ENCODE measurements at places on chromosomes 2 and 18. TPM values are rescaled to one million over a fixed set of nuclear protein-coding genes. Genes with fewer than 3 reads are reported as not detected.

The PPP1R1C gene
- 1.6 TPM for total RNA-seq

The C2orf66 gene
- 0.19 TPM for total RNA-seq

The DSEL gene
- 16.9 TPM for total RNA-seq

The C2orf74 gene
- 19.1 TPM for total RNA-seq

DNA sequence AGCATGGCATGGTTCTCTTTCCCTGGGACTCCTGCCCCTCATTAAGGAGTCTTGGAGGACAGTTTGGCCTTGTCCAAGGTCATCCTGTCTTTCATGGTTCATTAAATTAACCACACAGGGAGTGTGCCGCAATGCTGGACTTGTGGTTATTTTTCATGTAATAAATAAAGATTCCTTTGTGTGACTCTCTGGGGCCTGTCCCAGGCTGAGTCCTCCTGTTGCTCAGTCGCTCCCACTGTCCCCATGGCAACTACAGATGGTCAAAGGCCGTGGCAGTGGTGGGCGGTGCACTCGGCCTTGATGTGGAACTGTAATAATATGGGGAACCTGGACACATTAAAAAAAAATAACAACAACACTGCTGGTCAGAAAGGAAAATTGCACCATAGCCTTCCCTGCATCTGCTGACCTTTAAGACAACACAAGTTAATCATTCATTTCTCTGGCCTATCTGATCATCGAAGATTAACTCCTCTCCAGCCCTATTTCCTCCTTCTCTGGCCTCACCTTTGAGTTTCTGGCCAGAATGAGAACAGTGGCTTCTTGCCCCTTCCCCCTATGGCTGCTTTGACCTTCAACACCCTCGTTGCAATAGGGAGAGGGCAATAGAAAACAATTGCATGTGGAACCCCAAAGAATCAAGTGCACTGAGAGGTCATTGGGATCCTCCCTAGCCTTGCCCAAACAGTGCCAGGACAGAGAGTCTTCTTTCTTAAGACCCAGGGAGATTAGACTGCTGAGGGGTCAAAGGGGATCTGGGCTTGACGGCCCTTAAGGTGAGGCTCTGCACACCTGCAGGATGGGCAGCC lies 44.7 kb downstream of the PSD4 start:
- no peaks in the 10 kb centered on the region for H3K4me1 ChIP-seq
- no peak overlapping the region for H3K4me3 ChIP-seq
- H3K36me3 ChIP-seq = no peaks in the 10 kb centered on the region
- DNase-seq = peak; percentile 88

DNA sequence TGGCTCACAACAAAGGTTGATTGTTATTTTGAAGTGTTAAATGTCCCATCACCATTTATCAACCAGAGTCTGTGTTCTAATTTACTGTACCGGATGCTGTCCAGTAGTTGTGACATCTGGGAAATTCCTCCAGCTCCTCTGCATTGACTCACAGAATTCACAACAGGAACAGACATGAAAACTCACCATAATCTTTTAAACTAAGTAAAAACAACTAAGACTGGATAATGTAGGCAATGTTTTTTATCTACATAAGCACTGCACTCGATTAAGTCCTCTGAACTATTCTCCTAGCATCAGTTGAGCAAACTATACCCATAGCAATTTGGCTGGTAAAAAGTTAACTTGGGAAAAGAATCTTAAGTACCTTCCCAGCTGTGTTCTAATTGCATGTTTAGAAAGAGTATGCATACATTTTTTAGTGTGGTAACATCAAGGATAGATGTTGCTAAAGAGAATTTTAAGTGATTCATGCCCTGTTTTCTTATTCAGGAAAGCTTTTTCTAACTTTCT lies 42.9 kb upstream of the MYO1B start:
- H3K36me3 ChIP-seq = no peaks in the 10 kb centered on the region
- H3K27ac ChIP-seq = no peak overlapping the region
- H3K4me3 ChIP-seq = no peak overlapping the region
- no peaks in the 10 kb centered on the region for H3K4me1 ChIP-seq

- H3K27ac ChIP-seq = no peak overlapping the region
- H3K27me3 ChIP-seq = no peaks in the 10 kb centered on the region
- H3K4me3 ChIP-seq = no peak overlapping the region
These were observed 23.7 kb upstream of the TMX3 start for GRCh38 chr18:68738564-68738963.

DNA sequence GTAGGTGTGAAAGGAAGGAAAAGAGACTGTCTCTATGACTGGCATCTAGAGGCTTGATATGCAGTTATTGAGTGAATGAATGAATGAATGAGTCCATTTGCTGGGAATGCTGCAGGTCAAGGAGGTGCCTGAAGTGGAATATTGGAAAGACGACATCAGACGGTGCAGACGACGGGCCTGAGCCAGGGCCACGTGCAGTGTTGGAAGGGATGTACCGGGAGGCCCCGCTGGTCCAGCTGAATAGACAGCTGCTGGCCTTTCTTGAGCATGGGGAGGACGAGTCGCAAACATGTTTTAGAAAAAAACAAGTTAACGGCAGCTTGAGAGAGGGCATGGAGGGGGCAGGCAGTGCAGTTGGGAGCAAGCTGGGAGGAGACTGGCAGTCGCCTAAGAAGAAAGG lies 237.1 kb upstream of the PXDN start:
- no peaks in the 10 kb centered on the region for H3K36me3 ChIP-seq
- H3K27me3 ChIP-seq = no peaks in the 10 kb centered on the region
- H3K4me3 ChIP-seq = no peak overlapping the region
- H3K4me1 ChIP-seq = no peaks in the 10 kb centered on the region
- no peak overlapping the region for H3K27ac ChIP-seq
- no peak for DNase-seq

DNA sequence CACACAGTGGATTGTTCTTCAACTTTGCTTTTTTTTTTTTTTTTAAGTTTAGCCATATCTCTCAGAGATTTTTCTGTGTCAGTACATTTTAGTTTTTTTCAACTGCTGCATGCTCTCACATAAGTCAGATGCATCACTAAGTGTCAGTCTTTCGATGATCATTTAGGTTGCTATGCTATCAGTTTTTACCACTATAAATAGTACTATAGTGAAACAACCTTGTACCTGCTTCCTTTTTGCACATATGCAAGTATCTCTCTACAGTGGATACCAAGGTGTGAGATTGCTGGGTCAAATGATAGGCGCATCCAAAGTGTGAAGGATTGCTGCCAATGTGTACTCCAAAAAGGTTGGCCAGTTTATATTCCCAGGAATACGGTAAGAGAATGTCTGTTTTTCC lies 33.5 kb upstream of the MAP4K3 start:
- DNase-seq = no peak
- H3K4me1 ChIP-seq = peaks cover 6% of the 10 kb centered on the region
- no peaks in the 10 kb centered on the region for H3K36me3 ChIP-seq
- no peak overlapping the region for H3K27ac ChIP-seq
- H3K4me3 ChIP-seq = no peak overlapping the region
- no peaks in the 10 kb centered on the region for H3K27me3 ChIP-seq

DNA sequence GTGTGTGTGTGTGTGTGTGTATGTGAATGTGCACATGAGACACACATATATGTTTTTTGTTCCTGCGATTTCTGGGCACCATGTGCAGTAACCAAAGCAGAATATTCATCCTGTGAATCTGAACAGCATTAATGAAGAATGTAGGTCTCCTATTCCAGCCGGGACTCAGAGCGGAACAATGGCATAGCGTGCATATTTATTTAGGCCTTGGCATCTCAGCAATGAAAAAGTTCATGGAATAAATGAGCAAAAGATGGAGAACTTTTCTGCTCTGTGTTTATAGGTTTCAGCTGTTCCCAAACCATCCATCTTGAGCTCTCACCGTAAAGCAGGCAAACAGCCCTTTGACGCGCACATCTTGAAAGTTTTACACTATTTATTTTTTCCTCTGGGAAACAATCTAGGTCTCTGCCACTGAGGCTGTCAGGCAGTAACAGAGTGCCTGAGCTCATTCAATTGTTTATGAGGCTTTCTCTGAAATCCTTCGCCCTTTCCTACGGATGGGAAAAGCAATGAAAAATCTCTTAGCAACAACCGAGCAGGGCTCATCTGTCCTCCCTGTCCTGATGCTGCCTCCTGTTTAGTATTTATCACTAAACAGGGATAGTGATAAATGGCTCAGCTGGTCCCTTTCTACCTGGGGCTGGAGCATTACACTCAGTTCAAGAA lies 146.2 kb upstream of the MSH6 start:
- H3K4me1 ChIP-seq = no peaks in the 10 kb centered on the region
- DNase-seq = no peak
- H3K4me3 ChIP-seq = no peak overlapping the region
- no peaks in the 10 kb centered on the region for H3K27me3 ChIP-seq
- no peaks in the 10 kb centered on the region for H3K36me3 ChIP-seq

DNA sequence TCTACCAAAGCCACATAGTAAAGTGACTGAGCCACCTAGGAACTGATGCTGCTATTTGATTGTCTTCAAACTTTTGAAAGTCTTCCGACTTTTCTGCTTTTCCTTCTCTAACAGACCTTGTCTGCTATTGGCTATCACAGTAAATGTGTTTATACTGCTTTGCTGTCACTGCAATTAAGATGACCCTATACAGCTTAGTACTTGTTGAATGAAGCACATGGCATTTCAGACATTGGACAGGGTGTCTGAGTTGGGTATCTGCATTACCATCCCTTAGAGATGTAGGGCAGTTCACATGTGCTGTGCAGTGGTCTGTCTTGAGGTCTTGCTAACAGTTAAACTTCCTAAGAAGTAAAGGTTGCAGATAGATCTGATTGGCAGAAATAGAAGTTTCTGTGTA lies 3.6 kb downstream of the WDR43 start:
- no peaks in the 10 kb centered on the region for H3K27me3 ChIP-seq
- H3K27ac ChIP-seq = no peak overlapping the region
- H3K4me1 ChIP-seq = no peaks in the 10 kb centered on the region
- H3K36me3 ChIP-seq = no peaks in the 10 kb centered on the region
- H3K4me3 ChIP-seq = no peak overlapping the region

DNA sequence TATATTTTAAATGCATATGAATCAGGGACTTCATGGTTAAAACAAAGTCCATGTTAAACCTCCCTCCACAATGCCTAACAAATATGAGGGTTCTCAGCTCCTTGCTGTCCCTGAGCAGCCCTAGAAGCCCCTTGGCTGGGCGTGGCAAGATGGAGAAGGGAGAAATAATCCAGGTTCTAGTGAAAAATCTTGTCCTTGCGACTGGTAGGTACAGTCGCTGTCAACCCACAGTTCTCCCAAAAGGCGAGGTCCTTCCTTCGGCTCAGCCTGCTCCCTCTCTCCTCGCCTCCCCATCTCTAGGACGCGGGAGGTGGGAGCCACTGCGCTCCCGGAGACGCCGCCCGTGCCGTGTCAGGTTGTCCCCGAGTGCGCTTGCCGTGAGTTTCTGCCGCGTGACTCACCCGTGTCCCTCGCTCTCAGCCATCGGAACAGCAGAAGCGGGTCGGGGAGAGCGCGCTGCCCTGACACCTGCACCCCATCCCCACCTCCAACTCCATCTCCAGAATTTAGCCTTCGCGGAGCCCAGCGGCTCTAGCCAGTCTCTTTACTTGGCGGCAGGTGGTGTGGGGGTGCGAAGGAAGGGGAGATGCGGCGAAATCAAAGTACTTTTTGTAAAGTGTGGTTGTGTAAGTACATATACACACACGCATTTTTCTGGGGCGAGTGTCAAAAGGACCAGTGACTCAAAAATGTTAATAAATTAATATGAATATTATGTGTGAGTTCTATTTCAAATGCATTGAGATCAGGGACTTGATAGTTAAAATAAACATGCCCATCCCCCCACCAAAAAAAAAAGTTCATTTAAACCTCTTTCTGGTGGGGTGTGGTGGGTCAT lies 65.1 kb upstream of the TMEM17 start:
- H3K27me3 ChIP-seq = no peaks in the 10 kb centered on the region
- no peaks in the 10 kb centered on the region for H3K36me3 ChIP-seq
- H3K4me1 ChIP-seq = no peaks in the 10 kb centered on the region

- no peaks in the 10 kb centered on the region for H3K27me3 ChIP-seq
- no peaks in the 10 kb centered on the region for H3K36me3 ChIP-seq
- H3K4me1 ChIP-seq = no peaks in the 10 kb centered on the region
- H3K4me3 ChIP-seq = no peak overlapping the region
These were observed 125.9 kb downstream of the NFATC1 start for GRCh38 chr18:79521416-79522205.

- no peaks in the 10 kb centered on the region for H3K27me3 ChIP-seq
- no peak for DNase-seq
- no peak overlapping the region for H3K4me3 ChIP-seq
- H3K27ac ChIP-seq = no peak overlapping the region
- no peaks in the 10 kb centered on the region for H3K36me3 ChIP-seq
These were observed 42.0 kb upstream of the CCDC150 start for GRCh38 chr2:196597531-196597930.

GRCh38 chr2:71895320-71896161 lies 252.1 kb downstream of the CYP26B1 start:
- no peaks in the 10 kb centered on the region for H3K27me3 ChIP-seq
- H3K4me1 ChIP-seq = no peaks in the 10 kb centered on the region
- no peak overlapping the region for H3K27ac ChIP-seq
- DNase-seq = no peak
- no peaks in the 10 kb centered on the region for H3K36me3 ChIP-seq
- no peak overlapping the region for H3K4me3 ChIP-seq

DNA sequence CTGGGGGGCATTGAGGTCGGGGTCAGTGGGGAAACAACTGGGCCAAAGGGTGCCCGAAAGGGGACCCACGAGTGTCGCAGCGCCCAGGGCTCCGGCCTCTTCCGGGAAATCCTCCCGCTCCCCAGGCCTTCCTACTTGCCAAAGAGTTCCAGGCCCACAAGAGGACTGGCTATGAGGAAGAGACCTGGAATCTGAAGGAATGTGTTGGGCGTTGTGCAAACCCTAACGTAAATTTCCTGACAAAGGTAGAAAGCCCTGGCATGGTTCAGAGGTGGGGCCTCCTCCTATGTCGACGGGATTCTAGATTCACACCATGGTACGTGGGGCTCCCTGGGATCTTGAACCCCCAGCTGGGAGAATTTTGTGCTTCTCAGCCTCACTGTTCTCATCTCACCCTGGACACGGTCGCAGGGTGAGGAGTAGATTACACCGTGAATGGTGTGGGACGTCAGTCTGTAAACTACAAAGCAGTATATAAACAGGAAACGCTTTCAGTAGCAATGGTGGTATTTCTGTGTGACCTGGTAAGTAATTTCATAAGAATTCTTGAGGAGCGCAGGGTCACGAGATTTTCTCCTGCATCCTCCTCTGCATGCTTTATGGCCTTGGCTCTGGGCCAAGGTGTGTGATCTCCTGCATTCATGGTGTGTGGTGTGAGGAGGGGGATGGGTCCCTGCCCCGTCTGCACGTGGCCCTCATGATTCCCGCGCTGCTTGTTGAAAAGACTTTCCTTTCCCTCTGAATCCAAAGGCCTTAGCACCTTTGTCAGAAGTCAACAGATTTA lies 868 bp downstream of the HSBP1L1 start:
- H3K27ac ChIP-seq = peak overlapping the region; percentile 16
- DNase-seq = no peak
- H3K36me3 ChIP-seq = no peaks in the 10 kb centered on the region
- H3K27me3 ChIP-seq = no peaks in the 10 kb centered on the region
- H3K4me3 ChIP-seq = peak overlapping the region; percentile 49

- H3K4me3 ChIP-seq = no peak overlapping the region
- no peaks in the 10 kb centered on the region for H3K36me3 ChIP-seq
- H3K27me3 ChIP-seq = no peaks in the 10 kb centered on the region
- DNase-seq = no peak
- H3K4me1 ChIP-seq = no peaks in the 10 kb centered on the region
- H3K27ac ChIP-seq = no peak overlapping the region
These were observed 27.3 kb upstream of the GPR17 start for GRCh38 chr2:127618551-127619202.

- no peaks in the 10 kb centered on the region for H3K4me1 ChIP-seq
- H3K36me3 ChIP-seq = no peaks in the 10 kb centered on the region
- no peaks in the 10 kb centered on the region for H3K27me3 ChIP-seq
- no peak for DNase-seq
- H3K27ac ChIP-seq = no peak overlapping the region
These were observed 35.0 kb downstream of the NDC80 start for GRCh38 chr18:2606335-2606734.

- H3K27ac ChIP-seq = no peak overlapping the region
- H3K4me1 ChIP-seq = no peaks in the 10 kb centered on the region
- H3K27me3 ChIP-seq = no peaks in the 10 kb centered on the region
- H3K36me3 ChIP-seq = no peaks in the 10 kb centered on the region
- no peak overlapping the region for H3K4me3 ChIP-seq
These were observed 7.9 kb downstream of the KHK start for GRCh38 chr2:27094353-27094984.

All from aorta (tissue), 5 donors.